DMS53 (cell line): ENCODE measurements at places on chromosomes 4 and X.

DNA sequence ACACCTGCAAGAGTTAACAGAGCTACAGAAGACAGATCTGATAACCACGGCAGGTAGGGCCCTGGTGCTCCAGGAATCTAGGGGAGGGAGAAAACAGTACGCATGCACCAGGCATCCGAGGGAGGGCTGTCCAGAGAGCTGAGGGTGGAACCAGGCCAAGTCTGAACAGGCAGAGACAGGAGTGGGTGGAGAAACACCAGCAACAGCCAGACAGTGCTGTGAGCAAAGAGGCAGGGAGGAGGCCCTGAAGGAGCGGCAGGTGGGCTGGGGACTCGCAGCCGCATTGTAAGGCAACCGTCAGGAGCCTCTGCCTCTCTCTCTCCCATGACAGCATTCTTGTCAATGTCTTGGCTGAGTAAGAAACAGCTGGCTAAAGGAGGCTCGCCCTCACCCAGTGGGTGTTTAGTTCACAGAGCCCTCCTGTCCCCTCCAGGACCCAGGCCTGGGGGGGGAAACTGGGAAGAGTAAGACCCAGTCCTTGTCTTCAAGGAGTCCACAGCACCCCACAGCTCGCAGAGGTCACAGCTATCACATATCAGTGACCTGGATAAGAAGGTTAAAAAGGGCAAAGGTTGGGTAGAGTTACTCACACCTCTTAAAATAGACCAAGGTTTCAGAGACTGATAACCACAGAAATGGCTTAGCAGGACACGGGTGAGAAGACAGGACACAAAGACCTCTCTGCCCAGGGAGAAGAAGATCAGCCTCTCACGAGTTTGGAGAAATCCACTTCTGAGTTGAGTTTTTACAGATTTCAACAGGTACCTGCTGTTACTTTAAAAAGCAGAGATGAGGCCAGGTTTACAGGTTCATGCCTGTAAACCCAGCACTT, 10.5 kb downstream of the ACSL1 start:
- peak; percentile 84 for DNase-seq

GRCh38 chrX:18871161-18871890, 112.6 kb downstream of the PHKA2 start:
- DNase-seq: no peak

DNA sequence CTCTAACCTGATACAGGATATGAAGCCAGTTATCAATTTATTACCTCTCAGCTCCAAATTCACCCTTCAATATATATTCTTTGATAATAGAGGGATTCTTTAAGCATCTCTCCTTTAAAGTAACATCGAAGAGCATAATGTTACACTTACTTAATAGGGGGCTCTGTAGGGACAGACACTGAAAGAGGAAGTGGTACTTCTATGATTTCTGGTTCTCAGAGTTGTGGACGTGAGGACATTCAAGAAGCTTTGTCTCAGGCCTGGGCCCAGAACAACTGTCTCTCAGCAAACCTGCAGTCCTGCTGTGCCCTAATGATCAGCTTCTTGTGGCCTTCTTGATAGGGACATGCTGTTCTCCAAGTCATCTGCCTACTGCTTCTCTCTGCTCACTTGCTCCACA, 4.2 kb upstream of the ZXDB start:
- DNase-seq: no peak

GRCh38 chr4:11189756-11190155, 238.9 kb downstream of the HS3ST1 start:
- DNase-seq: no peak

- no peak for DNase-seq
Measured at GRCh38 chrX:75361788-75362187, 87.9 kb downstream of the UPRT start.

GRCh38 chr4:74738464-74739143, 55.7 kb downstream of the BTC start:
- DNase-seq: peak; percentile 27

DNA sequence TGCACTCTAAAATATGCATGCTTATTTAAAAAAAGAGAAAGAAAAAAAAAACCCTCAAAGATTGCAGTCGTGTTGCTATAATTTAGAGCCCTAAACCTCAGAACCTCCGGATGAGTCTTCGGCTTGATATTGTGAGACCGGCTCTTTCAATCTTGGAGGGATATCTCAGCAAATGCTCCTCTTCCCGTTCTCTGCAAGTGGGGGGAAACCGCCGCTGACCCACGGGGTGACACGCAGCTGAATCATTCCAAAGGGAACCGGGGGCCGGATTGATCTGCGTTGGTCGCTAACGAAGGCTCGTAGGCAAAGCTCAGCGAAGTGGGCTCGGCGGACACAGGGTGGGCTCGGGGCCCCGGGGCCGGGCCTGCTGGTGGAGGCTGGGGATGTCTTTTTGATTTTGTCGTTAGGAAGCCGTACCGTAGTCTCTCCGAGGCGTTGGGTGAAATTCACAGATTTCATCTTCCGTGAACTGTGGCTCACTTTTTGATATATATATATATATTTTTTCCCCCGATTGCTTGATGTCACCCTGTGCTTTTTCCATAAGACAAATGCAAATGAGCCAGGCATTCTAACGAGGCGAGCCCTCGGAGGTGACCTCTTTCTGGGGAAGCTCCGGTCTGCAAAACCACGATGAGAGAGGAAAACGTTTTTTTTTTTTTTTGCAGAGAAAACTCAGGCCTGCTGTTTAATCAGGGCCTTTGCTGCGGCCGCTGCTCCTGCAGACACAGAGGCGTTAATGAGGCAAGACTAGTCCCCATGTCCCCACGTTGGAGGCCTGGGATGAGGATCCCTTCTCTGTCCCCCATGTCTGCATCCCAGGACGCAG, 110.7 kb upstream of the PPP2R3B start:
- no peak for DNase-seq

- DNase-seq: peak; percentile 91
Measured at GRCh38 chr4:93646233-93646930, 182.2 kb upstream of the ATOH1 start.

DNA sequence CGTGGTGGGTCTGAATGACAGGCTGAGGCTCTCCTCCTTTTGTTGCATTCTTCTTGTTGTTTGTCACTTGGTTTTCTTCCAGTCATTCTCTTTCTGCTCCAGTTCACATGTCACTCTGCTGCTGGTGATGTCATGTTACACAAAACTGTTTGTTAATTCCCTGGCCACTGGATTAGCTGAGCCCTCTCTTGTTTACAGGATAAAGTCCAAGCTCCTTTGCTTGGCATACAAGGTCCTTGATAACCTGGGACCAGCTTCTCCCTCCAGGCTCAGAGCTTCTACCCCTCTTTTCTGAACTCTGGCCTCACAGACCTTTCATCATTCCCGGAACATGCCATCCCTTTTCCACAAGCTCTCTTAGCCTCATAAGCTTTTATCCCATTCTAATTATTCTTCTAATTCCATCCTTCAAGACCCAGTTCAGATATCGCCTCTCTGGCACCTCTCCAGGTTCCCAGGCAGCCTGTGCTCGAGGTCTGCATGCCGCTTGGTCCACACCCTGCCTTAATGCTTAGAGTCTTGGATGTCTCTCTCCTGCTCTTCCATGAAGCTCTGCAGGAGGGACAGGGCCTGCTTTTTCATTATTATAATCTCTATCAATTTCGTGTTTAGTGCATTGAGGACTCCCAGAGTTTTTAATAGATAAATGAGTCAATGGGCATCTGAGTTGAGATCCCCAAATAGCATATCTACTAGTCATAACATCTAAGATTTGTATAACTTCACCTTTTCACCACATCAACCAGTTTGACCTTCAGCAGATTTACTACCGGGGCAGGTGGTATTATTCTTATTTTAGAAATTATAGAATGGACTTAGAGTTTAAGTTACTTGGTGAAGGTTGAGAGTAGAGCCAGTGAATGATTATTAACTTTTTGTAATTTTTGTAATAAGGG, 98.7 kb downstream of the TMEM131L start:
- peak; percentile 87 for DNase-seq

- peak; percentile 6 for DNase-seq
Measured at GRCh38 chr4:110618581-110619462, 4.1 kb downstream of the PITX2 start.

GRCh38 chr4:109690690-109691410, 12.4 kb downstream of the CASP6 start:
- no peak for DNase-seq

DNA sequence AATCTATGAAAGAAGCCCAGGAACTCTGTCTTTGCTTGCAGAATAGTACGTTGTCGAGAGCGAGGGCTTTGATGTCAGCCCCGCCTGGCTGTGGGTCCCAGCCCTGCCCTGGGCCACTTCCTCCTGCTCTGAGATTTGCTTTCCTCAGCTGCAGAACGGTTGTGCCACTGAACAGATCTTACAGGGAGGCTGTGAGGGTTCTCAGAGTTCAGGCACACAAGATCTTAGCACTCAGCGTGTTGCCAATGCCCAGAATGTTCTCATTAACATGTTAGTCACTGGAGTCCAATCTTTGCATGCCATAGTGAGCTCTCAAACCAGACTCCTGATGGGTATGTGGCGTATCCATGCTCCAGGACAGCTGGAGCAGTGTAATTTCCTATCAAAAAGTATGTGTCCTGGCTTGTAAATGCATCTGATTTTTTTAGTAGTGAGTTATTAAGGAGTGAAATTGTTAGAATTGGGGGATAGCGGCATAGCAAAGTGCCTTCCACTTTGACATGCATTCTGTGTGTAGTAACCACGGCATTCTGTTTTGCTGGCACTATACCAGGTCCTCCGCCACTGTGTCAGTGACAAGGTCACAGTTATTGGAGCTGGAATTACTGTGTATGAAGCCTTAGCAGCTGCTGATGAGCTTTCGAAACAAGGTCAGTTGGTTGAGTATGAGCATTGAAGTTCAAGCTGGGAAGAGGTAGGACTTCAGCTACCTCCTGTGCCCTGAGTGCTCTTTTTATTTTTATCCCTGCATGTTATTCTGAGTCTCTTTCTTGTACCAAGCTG, 31.6 kb downstream of the TKTL1 start:
- no peak for DNase-seq

DNA sequence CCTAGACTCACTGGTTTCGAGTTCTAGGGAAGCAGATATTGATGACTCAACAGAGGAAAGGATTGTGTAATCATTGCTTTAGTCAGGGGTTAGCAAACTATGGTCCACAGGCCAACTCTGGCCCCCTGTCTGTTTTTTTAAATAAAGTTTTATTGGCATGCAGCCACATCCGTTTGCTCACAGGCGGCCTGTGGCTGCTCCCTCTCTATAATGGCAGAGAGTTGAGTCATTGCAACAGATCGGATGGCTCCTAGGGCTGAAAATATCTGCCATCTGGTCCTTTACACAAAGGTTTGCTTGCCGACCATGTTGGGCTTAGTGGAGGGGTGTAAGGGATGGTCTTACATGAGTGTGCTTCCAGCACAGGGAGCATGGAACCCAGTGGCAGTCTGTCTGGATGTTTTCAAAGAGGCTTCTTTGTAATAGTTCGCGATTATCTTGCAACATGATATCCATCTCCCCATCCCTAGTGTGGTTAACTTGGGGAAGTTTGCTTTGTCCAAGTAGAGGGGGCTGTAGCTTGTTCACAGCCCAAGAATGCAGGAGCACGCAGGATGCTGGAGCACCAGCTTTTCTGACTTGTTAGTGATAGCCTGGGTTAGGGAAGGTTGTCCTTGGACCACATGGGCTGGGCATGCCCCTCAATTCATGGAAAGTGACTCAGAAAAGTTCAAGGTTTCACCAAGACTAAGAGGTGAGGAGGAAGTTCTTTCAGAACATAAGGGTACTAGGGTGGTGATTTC, 59.3 kb upstream of the CLDN34 start:
- no peak for DNase-seq

DNA sequence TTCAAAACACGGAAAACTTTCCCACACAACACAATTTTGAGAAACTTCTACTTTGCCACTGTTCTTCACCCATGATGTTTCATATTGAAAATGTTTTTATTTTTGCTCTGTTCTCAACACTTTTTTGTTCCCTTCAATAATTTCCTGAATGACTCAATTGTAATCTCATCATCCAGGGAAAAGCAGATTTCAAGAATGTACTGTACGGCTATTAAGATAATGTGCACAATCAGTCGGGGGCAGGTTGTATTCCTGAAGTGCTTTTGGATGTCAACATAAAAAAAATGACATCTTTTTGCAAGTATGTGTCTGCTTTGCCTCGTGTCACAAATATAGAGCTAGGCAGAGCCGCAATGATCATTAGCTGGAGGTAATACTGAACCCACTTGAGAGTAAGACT, 9.7 kb downstream of the SMPX start:
- DNase-seq: no peak

DNA sequence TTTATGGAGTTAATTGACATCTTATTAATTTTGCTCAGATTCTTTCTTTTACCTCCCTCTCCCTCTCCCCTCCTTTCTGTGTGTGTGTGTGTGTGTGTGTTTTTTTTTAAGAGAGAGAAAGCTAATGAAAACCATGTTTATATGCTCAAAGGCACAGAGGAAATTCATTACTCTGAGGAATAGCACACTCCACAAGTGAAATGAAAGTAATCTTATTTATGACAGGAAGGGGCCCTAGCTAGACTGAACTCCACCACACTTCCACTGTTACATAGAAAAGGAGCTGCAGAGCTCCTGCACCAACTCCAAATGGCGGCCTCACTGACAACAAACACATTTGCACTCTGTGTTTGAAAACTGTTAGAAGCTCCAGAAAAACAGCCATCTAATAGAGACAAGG, 150.6 kb downstream of the RASL11B start:
- no peak for DNase-seq

- DNase-seq: peak; percentile 50
Measured at GRCh38 chr4:5037553-5038551, 13.4 kb upstream of the STK32B start.

- no peak for DNase-seq
Measured at GRCh38 chr4:79833857-79834256, 239.2 kb downstream of the ANTXR2 start.

DNA sequence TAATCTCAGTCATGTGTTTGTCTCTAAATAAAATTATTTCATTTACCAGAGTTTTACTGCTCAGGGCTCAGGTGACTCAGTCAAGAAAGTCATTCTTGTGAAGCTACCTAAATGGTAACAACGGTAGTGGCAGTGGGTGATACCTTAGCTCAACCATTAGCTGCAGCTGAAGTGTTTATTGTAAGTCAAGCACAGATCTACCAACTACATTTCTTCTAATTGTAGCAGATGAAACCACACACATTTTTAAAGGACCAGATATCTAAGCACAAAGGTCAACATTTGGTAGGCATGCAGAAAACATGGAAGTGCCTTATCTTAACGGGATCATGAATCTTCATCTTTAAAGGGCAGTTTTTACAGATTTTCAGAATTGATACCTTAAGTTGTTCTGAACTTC, 79.1 kb downstream of the FAT4 start:
- DNase-seq: no peak

GRCh38 chrX:38804682-38805431, 3.6 kb downstream of the MID1IP1 start:
- peak; percentile 74 for DNase-seq

GRCh38 chr4:186924723-186925122, 201.1 kb upstream of the FAT1 start:
- DNase-seq: no peak

DNA sequence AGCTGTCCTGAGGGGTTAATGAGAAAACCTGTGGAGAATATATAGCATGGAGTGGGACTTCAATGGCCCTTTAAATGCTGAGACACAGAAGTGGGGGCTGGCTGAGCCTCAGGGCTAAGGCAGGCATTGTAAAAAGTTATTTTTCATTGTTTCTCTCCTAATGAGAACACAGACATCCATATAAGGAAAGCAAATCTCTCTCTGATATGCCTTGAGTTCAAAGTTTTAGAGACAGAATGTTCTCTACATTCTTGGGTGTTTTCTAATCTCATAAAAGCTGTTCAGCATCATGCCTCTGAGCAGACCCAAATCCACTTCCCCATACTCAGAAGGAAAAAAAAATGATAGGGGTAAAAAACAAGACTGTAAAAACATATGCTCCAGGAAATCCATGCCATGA, 16.8 kb upstream of the RAB40A start:
- DNase-seq: no peak

GRCh38 chr4:74335341-74336021, 27.2 kb downstream of the EPGN start:
- no peak for DNase-seq

GRCh38 chr4:24595659-24596058, 11.3 kb upstream of the DHX15 start:
- peak; percentile 70 for DNase-seq
